ENCODE measurements at places on chromosomes 1 and 21.
A peak's percentile ranks its signal among the peaks of the same experiment; 100 is the strongest.

DNA sequence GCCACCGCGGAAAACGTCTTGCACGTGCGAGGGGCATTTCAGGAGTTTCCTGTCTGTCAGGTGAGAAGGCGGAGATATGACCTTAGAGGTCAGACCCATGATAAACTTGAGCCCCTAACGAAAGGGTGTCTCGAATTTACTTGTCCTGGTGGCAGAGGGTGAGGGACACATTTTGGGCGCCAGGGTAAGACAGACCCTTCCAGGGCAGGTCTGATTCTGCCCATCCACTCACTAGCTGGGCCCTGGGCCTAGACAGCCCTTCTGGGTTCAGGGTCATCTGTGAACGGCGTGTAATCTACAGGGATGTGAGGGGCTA lies 395 bp upstream of the CSRP1 start:
- no peak for DNase-seq

GRCh38 chr1:67433837-67434236 lies 3.6 kb upstream of the SERBP1 start:
- DNase-seq: no peak

- DNase-seq: no peak
These were observed 62.5 kb downstream of the WNT9A start for GRCh38 chr1:227885135-227885647.

DNA sequence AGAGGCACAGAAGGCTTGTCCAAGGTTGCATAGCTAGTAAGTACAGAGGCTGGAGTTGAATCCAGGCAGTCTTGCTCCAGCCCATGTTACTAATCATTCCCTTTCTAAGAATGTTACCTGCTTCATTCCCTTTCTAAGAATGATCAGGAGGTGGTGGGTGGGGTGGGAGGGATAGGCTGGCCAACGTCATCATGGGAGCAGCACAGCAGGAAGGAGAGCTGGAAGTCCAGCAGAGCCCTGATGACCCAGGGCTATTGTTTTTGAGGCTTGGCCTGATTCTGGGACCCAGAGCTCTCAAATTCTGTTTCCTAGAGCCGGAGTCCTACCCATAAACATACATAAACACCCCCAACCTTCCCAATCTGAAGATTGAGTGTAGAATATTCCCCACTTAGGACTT lies 11.8 kb upstream of the CSF1 start:
- DNase-seq: no peak

- no peak for DNase-seq
These were observed 399.4 kb downstream of the SMYD3 start for GRCh38 chr1:246107516-246108277.

DNA sequence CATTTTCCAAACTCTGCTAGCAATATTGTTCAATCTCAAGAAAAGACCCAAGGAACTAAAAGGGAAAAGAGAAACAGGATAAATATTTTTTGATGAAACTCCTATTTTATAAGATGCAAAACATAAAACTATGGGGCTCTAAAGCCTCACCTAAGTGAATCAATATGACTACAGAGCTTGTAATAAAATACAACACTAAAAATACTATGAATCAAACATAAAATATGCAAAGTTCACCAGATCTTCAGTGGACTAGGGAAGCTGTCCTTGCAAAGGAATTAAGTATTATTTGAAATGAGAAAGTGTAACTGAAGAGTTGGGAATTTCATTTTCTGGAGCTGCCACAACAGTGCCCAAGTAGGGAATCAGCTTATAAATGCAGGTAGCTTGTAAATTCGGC lies 124.5 kb downstream of the CRB1 start:
- no peak for DNase-seq

DNA sequence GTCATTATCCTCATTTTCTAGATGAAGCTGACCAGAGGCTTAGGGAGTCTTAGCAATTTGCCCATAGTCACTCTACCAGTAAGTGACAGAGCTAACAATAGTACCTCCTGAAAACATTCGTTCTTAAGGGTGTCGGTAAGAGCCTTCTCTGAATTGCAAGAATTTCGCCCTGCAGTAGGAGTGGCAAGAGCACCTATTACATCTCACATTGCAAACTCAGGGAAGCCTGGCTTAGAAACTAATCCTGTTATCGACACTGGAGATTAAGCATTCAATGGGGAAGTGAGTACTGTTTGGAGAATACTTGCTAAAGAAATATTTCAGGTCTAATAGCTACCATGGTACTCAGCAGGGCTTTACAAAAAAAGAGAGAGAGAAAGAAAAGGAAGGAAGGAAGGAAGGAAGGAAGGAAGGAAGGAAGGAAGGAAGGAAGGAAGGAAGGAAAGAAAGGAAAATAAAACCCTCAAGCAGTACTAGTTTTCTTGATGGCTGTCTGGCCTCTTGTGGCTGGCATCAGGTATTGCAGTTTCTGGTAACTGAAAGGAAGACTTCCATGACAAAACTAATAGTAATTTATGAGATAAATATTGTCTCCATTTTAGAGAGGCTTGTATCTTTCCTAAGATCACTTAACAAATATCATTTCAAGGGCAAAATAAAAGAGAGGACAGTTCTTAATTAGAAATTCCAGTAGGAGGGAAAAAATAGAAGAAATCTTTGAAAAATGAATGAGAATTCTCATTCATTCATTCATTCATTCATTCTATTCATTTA lies 10.4 kb downstream of the C1orf226 start:
- DNase-seq: peak; percentile 71

DNA sequence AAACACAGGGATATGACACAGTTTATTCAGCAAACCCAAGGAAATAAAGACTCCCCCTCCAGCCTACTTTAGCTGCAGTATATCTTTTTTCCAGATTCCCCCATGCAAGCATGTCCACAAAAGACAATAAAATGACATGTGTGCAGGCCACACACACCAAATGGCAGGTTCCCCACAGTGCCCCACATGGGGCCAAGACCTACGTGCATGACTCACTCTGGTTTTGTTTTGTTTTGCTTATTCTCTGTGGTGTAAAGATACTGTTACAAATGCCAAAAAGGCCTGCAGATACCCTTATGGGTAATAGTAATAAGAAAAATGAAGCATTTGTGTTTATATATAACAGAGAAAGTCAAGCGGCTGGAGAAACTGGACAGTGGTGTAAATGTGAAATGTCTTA lies 71.6 kb downstream of the RD3 start:
- no peak for DNase-seq

GRCh38 chr1:96090134-96090533 lies 631.5 kb upstream of the PTBP2 start:
- no peak for DNase-seq

GRCh38 chr1:36007741-36008140 lies 76.2 kb upstream of the TEKT2 start:
- no peak for DNase-seq

DNA sequence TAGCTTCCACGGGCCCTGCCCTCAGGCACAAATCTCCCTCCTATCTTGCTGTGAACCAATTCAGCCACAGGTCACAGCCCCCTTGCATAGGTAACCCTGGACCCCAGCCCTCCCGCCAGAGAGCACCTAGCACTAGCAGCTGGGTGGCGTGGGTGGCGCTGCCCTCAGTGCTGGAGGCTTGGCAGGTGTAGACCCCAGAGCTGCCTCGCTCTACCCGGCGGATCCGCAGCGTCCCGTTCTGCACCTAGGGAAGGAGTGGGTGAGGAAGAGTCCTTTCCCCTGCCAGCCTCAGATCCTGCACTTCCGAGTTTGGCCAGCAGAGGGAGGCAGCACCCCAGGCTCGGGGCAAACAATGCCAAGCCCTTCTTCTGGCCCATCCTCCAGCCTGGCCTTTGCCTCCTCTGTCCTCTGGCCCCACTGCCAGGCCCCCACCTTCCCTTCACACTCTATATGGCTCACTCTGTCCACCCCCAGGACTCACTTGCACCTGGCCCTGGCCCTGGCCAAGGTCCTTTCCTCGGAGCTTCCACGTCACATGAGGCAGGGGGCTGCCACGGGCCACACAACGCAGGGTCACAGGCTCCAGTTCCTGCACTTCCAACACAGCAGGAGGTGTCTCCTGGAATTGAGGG lies 9.0 kb downstream of the IGSF9 start:
- DNase-seq: peak; percentile 74

- peak; percentile 51 for DNase-seq
These were observed 9.8 kb downstream of the NHLH1 start for GRCh38 chr1:160376525-160377131.

DNA sequence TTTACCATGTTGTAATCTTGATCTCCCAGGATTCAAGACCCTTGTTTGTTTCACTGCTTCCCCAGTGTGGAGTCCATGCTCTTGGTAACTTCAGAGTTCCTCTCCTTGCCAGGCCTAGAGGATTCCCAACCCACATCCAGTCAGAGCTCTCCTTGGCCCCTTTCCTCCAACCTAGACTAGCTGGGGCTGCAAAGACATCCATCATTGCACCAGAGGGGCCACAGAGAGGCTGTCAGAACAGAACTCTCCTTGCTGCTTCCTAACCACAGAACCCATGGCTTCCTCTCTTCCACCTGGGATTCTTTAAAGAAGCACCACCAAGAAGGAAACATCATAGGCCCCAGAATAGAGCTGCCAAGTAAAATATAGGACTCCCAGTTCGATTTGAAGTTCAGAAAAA lies 81.0 kb downstream of the HMGB4 start:
- DNase-seq: no peak

GRCh38 chr1:228109962-228110488 lies 926 bp upstream of the MRPL55 start:
- no peak for DNase-seq

GRCh38 chr1:115164940-115165705 lies 75.8 kb upstream of the TSPAN2 start:
- no peak for DNase-seq

Measured in MM.1S (cell line).